ENCODE measurements at places on chromosomes 11 and 22.
A peak's percentile ranks its signal among the peaks of the same experiment; 100 is the strongest.

DNA sequence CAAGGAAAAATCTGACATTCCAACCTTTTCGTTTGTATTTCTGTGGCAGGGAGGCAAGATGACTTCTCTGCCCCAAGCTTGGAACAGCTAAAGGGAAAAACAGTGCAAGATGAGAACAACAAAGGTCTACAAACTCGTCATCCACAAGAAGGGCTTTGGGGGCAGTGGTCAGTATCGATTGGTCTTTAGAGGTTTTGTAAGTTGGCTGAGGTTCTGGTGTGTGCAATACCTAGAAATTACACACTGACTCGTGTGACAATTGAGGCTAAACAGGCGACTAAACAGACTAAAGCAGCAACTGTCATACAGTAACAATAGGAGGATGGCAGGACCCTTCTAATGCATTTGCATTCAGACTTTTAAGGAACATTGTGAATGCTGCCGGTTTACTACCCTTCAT, 994 bp downstream of the DEPDC5 start:
- DNase-seq: no peak

GRCh38 chr11:100008417-100008816, 678.7 kb upstream of the ARHGAP42 start:
- DNase-seq: no peak

DNA sequence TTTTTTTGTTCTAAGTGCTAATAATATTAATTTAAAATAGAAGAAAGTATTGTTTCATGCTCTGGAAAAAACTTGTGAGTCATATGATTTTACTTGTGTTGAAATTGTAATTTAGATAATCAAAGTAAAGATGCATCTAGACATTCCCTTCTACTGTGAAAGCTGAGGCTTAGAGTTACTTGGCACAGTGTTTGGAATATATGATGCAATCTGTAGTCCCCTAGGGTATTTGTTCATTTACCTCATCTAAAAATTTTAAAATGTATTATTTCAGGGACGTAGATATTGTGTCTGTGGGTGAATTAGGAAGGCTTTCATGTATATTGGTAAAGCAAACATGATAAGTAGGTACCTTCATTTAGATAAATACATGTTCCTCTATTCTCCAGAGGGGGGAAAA, 793.5 kb upstream of the CNTN5 start:
- no peak for DNase-seq

DNA sequence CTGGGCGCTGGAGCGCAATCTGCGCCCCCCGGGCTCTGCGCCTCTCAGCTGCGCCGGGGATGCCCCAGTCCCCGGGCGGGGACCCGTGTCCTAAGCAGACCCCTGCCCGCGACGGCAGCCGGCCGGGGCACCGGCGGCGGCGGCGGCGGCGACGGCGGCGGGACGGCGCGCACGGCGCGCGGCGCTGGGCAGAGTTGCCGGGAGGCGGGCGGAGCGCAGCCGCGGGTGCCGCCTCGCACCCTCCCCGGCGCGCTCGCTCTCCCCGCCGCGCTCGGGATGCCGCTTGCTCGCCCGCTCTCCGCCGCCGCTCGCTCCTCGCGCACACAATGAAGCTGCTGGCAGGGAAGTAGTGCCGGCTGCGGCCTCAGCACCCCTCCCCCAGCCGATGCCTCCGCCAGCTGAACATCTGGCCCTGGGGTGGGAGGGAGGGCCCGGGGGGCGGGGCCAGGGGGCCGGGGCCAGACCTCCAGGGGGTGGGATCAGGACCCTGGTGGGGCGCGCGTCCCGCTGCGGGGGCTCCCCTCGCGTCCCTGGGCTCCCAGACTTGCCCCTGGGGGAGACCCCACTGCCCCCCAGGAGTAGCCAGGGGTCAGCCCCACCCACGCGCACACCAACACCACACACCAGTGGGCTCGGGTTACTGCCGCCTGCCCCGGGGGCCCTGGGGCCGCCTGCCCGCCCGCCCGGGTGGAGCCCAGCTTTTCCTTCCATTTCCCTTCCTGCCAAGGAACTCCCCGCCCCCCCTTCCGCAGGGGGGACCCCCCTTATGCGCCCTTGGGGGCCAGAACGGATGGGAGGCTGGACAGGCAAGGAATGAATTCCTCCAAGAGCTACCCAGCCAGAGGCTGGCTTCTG, at the start of gene RCOR2:
RCOR2 (minus strand) TSS at position 328 of the 855 bp plus-strand sequence. CDS start 708 bp downstream, outside the sequence.
- peak; percentile 53 for DNase-seq

- no peak for DNase-seq
Observed at GRCh38 chr11:125382314-125382791, 113.7 kb downstream of the FEZ1 start.

DNA sequence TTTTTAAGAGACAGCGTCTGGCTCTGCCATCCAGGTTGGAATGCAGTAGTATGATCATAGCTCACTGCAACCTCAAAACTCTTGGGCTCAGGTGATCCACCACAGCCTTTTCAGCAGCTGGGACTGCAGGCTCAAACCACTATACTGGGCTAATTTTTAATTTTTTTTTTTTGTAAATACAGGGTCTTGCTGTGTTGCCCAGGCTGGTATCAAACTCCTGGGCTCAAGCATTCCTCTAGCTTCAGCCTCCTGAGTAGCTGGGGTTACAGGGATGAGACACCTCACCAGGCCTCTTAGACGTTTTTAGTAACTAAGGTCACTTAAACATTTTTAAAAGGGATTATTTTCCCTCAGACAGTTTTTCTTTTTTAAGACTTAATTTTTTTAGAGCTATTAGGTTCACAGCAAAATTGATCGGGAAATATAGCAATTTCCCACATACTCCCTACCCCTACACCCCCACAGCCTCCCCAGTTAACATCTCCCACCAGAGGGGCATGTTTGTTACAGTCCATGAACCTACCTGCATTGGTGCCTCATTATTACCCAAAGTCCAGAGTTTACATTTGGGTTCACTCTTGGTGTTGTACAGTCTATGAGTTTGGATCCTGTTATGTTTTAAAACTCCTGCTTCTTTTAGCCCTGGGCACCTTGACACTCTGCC, 3.9 kb downstream of the BCR start:
- no peak for DNase-seq

DNA sequence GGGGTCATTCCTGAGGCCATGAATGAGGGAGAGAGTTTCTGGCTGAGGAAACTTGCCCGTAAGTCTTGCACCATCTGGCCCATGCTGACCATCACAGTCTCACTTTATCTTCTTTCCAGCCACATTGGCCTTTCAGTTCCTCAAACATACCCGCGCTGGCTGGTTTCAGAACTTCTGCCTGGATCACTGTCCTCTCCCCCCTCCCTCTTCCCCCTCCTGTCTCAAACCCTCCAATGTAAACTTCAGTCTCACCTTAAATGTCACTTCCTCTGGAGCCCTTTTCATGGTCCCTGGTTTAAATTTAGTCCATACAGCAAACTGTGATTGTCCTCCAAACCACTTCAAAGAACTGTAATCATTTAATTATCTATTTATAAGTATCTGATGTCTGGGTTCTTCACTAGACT, 3.7 kb upstream of the TMEM109 start:
- no peak for DNase-seq

DNA sequence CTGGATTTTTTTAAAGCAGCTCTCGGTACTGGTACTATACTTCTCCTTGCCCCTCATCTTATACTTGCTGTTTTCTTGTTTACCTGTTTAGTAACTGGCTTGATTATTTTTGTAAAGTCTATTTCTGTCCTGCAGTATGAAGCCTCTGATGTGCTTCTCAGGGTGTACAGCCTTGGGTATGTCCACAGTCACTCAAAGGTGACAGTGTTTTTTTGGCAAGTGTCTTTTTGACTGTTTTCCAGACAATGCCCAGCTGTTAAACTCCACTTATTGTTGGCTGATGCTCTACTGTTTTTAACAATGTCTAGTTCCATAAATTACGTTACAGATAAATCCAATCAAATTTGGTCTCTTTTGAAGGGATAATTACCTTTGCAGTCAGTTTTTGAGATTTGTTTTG, 475.2 kb downstream of the JRKL start:
- DNase-seq: no peak

- no peak for DNase-seq
Observed at GRCh38 chr11:17015627-17016126, 1.5 kb upstream of the PLEKHA7 start.

GRCh38 chr11:8694137-8694536, 11.5 kb downstream of the RPL27A start:
- DNase-seq: no peak

DNA sequence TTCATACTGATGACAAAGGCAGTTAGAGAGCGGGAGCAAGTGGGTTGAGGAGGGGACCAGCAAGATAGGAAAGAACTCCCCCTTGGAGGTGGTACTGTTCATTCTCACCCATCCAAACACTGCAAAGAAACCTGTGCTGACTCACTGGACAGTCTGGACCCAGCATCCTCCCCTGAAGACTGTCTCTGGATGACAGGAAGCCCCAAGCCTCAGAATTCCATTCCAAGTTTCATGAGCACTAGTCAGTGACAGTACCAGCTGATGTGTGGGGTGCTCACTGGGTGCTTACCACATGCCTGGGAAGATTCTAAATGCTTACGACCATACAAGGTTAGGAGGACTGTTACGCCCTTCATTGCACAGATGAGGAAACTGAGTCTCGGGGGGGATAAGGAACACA, 160.9 kb downstream of the IGLL1 start:
- DNase-seq: no peak

- no peak for DNase-seq
Observed at GRCh38 chr22:23889620-23890019, 4.6 kb upstream of the MIF start.

DNA sequence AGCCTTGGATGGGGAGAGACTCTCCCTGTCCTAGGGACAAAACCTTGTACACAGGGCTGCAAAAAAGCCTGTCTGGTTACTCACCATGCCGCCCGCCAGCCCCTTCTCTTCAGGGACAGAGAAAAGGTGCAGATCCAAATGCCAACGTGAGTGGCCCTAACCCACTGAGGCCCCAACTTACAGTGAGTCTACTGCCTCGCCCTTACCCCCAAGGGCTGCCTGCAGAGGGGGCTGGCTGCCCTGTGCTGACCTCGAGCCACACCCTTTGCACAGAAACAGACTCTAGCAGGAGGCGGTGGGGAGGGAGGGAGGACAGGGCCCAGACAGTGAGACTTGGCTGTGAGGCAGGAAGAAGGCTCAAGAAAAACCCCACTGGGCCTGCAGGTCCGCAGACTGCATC, 13.6 kb upstream of the CHST1 start:
- no peak for DNase-seq

Measured in stimulated activated CD4-positive, alpha-beta T cell treated with anti-CD3 and anti-CD28 coated beads, Interleukin-2, amount 100 ng/mL, for 4 hours (primary cell).